ENCODE measurements at places on chromosomes 12 and 14.

- DNase-seq: no peak
Observed at GRCh38 chr12:5807514-5808219, 137.4 kb downstream of the ANO2 start.

GRCh38 chr12:51579321-51579850 lies 11.6 kb upstream of the SCN8A start:
- no peak for DNase-seq

- DNase-seq: no peak
Observed at GRCh38 chr12:31267966-31268365, 58.0 kb downstream of the SINHCAF start.

GRCh38 chr12:22525426-22525825 lies 18.9 kb downstream of the C2CD5 start:
- DNase-seq: no peak

GRCh38 chr12:121796855-121797751 lies 3.6 kb upstream of the RHOF start:
- peak; percentile 87 for DNase-seq

GRCh38 chr12:68425998-68426397 lies 93.8 kb upstream of the MDM1 start:
- no peak for DNase-seq

DNA sequence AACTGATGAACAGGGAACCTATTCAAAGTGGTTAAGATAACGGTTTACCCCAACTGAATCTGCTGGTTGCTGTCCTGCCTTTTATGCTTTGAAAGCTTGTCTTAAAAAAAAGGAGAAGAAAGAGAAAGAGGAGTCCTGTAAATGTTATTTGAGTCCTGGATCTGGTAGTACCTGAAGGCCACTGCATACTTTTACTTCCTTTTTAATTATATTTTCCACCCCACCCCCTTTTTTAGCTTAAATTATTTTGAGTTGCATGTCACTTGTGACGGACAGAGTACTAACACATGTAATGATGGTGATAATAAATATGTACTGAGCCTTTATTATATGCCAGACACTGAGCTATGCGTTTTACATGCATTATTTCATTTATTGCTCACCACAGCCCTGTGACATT lies 2.5 kb upstream of the AMIGO2 start:
- no peak for DNase-seq

DNA sequence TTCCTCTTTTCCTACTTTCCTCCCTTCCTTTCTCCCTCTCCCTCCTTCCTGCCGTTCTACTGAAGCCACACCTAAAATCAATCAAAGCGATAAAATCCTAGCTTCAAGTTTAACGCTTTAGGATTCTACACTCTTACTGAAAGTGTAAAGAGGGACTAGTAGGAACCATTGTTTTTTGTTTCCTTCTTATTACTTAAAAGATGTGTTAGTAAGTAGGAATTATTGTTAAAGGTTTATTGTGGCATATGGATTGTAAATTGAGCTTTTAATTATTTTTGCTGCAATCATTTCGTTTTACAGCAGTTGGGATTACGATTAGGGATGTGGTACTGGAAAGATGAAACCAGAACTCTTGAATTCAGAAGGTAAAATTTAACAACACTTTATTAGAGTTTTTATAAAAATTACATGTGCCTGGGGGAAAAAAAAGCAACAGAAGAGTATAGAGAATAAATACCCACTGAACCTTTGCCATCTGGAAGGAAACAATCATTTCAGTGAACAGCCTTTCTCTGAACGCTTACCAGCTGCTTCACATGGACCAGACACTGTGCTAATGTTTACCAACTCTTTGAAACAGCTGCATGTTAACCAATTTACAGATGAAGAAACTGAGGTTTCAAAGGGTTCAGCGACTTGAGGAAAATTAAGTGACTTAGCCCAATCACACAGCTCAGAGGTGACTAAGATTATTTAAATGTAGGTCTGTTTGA lies 1.0 kb downstream of the PPP1R36 start:
- DNase-seq: no peak

DNA sequence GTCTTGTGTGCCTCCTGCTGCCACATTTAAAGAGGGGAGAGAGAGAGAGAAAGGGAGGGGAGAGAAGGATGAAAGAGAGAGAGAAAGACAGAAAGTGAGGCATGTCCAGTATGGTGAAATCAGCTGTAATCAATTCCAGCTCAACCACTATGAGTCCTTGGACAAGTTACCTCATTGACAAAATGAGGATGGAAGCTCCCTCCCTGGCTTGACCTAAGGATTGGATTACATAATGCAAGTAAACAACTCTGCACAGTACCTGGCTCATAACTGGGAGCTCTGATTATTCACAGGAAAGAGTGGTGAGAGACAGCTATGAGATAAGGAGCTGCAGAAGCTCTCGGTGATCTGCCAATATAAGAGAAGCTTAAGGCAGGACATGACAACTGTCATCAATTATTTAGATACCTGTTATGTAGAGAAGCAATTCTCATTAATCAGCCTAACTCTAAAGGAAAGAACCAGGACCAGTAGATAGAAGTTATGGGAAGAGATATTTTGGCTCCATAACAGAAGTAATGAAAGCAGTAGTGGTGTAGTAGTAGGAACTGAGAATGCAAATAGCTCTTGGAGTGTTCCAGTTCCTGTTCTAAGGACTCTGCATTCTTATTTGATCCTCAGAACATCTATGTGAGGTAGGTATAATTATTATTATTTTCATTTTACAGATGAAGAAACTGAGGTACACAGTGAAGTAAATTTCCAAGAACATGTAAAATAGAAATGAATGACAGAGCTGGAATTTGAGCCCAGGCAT lies 791.6 kb downstream of the DIO2 start:
- DNase-seq: no peak

GRCh38 chr12:2297004-2297403 lies 244.2 kb downstream of the CACNA1C start:
- DNase-seq: no peak

DNA sequence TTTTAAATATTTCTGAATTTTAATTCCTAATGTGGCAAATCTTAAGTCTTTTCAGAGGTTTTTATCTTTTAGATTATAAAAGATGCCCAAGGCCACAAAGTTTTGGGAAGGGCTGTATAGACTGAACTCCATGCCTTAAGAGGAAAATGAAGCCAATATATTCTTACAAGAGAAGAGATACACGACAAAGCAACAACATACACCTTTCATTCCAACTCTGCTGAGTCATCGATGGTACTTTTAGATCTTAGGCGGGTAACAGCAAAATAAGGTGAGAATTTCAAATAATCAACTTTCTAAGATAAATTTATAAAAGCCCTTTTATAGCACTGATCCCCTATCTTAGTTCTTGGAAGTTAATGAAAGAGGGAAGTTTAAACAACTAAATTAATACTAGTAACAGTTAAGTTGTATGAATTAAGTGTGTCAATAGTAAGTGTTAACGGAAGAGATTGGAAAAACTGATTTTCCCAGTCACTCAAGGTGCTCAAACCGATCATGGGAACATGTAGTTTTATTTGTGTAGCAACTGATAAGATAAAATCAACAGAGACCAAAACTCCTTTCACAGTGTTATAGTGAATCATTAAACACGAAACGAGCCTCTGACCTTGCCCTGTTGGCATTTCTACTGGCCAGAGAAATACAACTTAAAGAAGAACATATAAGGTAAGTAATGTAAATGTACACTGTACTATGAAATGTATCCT lies 18.8 kb upstream of the PIK3C2G start:
- DNase-seq: no peak

DNA sequence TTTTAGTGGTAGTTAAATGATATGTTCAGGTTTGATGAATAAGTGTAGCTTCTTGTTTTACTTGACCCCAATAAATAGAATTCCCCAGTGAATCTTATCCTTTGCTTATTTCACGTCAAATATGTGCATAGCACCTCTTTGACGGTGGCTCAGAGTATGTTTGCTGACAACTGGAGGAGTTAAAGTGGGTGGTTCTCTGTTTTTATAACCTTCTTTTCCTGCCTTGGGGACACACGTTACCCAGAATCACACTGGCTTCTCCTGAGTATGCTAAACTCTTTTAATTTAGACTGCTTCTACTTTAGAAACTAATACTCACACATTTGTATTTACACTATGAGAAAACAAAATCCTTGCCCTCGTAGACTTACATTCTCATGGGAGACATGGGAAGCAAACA lies 62.3 kb downstream of the TMTC2 start:
- no peak for DNase-seq

GRCh38 chr12:75505706-75506312 lies 5.6 kb downstream of the KRR1 start:
- no peak for DNase-seq

- no peak for DNase-seq
Observed at GRCh38 chr12:12725086-12725955, 8.2 kb downstream of the CDKN1B start.

- DNase-seq: no peak
Observed at GRCh38 chr12:54003625-54004024, 3.7 kb downstream of the HOXC9 start.

DNA sequence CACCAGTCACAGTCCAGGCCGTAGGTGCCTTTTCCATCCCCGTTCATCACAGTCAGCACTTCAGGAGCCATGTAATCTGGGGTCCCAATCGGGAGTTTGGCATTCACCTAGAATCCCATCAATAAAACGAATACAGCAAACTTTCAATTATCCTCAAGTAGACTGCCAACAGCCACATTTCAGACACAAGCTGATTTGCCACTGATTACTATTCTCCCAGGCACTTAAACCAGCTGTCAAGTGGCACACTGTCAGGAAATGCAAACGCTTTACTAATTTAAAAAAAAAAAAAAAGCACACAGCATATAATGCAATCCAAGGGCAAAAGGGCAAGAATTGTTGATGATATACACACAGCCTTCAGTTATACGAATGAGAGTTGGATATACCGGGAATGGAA lies 51.9 kb downstream of the CIT start:
- no peak for DNase-seq

- DNase-seq: no peak
Observed at GRCh38 chr12:53093777-53094393, 3.6 kb upstream of the IGFBP6 start.

- no peak for DNase-seq
Observed at GRCh38 chr14:23125933-23126524, 7.0 kb upstream of the CEBPE start.

DNA sequence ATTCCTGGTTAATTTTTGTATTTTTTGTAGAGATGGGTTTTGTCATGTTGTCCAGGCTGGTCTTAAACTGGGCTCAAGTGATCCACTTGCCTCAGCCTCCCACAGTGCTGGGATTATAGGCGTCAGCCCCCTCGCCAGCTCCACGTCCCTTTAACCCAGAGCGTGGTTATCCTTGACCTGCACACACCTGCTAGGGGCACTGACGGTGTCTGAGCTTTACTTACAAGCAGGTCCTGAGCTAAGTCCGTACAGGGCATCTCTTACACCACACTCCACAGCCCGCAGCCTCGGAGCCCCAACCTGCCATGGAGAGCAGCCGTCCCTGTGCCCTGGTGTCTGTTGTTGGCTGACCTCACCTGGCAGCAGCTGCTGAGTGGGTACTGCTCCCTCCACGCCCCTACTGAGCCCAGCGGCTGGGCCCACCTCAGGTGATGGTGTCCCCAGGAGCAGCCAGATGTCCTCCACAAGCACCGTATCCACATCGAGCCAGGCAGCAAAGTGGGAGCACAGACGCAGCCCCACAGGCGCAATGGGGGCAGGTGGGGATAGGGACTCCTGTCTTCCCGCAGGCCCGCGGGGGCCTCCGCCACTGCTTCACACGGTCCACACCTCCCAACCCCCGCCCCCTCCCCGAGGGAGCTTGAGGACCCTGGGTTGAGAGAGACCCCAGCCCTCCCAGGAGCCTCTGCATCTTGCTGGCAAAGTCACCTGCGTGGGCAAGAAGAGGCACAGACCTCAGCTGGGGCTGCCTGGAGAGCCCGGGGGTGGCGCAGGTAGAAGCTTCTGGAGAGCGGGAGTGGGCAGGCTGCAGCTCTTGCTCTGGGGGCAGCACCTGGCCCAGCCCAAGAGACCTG lies 325.4 kb upstream of the SFSWAP start:
- no peak for DNase-seq

GRCh38 chr12:96225044-96225855 lies 31.1 kb downstream of the ELK3 start:
- DNase-seq: no peak

- no peak for DNase-seq
Observed at GRCh38 chr12:42886160-42886559, 296.6 kb upstream of the PRICKLE1 start.

DNA sequence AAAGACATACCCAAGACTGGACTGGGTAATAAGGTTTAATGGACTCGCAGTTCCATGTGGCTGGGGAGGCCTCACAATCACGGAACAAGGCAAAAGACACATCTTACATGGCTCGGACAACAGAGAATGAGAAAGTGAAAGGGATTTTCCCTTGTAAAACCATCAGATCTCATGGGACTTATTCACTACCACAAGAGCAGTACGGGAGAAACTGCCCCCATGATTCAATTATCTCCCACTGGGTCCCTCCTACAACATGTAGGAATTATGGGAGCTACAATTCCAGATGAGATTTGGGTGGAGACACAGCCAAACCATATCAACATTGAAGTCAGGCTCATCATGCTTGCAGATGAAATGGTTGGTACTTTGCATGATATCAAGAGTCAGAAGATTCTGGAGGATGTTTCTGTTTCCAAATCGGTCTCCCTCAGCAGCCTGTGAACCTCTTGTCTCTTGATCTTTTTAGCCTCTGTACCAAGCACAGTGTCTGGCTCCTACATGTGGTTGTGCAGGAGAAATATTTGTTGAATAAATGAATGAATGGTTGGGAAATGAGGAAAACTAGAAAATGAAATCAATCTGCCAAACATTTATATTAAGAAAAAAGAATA lies 98.6 kb downstream of the VRK1 start:
- DNase-seq: no peak

GRCh38 chr12:132188916-132189325 lies 44.7 kb downstream of the NOC4L start:
- DNase-seq: no peak

DNA sequence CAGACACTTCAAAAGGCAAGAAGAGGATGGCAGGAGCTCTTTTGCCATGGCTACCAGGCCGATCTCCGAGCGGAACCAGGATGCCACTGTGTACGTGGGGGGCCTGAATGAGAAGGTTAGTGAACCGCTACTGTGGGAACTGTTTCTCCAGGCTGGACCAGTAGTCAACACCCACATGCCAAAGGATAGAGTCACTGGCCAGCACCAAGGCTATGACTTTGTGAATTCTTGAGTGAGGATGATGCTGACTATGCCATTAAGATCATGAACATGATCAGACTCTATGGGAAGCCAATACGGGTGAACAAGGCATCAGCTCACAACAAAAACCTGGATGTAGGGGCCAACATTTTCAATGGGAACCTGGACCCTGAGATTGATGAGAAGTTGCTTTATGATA lies 9.8 kb downstream of the GARIN2 start:
- no peak for DNase-seq

DNA sequence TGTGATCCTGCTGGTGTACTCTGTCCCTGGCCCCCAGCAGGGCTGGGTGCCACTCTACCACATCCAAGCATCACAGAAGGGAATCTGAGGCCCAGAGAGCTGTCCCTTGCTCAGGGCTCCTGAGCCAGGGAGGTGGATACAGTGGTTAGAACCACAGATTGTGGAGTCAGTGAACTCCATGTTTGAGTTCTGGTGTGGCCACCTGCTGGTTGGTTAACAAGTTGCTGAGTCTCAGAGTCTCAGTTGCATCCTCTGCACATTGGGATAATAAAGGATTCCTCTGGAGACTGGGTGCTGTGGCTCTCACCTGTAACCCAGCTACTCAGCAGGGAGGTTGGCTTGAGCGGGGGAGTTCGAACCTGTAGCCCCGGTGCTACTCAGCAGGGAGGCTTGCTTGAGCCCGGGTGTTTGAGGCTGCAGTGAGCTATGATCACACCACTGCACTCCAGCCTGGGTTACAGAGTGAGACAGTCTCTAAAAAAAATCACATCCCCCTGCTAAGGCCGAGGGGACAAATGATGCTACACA lies 39.4 kb downstream of the MVK start:
- no peak for DNase-seq
